ENCODE measurements at places on chromosomes 4 and X.

GRCh38 chr4:155234206-155234605 is 25.8 kb downstream of the NPY2R start:
- DNase-seq = no peak

DNA sequence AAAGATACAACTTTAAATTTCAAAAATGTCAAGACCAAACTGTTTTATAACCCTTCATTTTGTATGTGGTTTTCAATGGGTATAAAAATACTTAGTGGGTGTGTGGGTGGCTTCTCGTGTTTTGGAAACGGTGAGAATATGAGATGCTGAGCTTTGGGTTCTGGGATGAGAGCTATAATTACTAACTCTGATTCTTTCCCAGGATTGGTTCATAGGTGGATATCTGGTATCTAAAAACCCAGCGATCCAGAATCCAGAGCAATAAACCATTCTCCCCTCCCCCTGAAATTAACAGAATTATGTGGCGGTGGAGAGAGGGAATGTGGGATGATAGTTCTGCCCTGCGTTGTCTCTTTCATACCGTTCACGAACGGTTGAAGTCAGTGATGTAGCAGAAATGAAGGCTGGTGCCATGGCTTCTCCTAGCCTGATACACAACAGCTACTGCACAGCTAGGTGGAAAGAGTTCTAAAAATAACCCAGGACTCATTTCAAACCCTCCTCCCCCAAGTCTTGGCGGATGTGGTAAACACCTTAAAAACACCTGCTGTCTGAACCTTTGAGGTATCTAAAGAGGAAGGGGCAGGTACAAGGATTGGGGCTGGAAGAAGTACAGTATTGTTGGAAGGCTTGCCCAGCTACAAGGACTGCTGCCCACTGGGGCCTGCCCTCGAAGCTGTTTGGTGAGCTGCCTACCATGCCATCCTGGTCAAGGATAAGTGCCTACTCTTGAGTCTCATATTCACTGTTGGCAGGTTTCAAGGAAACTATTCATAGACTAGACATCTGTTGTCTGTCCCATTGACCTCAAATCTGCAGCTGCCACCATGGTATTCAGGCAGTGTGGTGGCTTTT is 44.5 kb downstream of the SEPTIN11 start:
- no peak for DNase-seq

- DNase-seq = no peak
Observed at GRCh38 chrX:57817302-57817701, 93.0 kb downstream of the ZXDA start.

- no peak for DNase-seq
Observed at GRCh38 chrX:126170720-126171119, 4.6 kb upstream of the DCAF12L2 start.

DNA sequence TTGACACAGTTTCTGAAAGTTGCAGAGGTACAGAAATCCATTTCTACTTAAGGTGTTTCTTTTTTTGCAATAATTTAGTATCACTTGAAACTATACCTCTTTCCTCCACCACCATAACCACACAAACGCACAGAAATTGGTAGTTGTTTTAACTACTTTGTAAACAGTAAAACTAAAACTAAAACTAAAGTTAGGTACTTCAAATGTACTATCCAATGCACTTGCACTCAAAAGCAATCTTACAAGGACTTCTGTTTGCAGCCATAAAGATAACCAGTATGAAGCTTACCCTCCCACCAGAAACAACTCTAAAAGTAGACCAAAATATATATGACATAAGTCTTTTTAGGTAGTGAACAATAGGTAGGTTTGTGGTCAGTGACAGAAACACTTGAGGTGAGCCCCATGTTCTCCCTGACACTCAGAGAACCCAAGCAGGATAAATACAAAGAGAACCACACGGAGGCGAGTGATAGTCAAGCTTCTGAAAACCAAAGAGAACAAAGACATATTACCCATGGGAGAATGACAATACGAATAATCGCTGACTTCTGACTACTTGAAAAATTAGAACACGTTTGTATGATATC is 72.2 kb upstream of the VBP1 start:
- no peak for DNase-seq

DNA sequence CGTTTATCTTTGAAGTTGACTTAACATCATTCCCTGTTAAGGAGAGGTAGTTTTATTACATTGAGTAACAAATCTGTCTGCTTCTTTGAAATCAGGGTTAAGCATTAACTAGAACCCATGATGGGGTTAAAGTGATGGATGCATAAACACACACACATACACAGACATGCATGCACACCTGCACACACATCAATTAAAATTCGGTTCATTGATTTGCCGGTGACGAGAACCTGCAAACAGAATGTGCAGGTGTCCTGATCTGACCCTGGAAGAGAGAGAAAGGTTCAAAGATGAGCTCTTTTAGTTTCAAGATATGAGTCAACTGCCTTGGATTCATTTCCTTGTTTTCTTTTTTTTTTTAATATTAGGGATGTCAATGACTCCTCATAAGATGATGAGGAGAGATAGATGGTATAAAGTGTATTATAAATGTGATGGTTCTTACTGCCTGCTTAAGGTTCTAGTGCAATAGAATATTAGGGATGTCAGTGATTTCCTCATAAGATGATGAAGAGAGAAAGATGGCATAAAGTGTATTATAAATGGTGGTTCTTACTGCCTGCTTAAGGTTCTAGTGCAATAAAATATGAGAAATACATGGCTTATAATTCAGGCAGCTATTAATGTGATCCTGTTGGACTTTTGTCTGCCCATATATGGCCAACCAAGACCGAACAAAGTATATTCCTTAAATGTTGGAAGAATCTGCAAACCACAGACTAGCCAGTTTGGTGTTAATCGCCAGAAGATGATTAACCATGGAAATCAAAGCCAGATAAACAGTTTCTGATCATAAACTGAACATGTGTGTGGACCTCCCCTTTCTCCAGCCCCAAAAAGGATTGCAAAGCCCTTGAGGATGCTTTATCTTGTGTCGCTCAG is 14.1 kb upstream of the CD99 start:
- DNase-seq = no peak

- DNase-seq = no peak
Observed at GRCh38 chr4:96170198-96170597, 330.3 kb downstream of the PDHA2 start.

DNA sequence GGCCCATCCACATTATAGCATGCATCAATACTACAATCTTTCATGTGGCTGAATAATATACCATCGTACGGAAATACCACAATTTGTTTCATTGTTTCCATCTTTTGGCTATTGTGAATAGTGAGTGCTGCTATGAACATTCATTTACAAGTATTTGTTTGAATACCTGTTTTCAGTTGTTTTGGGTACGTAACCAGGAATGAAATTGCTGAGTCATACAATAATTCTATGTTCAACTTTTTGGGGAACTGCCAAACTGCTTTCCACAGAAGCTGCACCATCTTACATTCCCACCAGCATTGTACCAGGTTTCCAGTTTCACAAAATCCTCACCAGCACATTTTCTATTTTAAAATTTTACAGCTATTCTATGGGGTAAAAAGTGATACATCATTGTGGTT is 28.5 kb upstream of the MANBA start:
- no peak for DNase-seq

GRCh38 chr4:140046543-140046942 is 107.4 kb downstream of the MAML3 start:
- DNase-seq = no peak

DNA sequence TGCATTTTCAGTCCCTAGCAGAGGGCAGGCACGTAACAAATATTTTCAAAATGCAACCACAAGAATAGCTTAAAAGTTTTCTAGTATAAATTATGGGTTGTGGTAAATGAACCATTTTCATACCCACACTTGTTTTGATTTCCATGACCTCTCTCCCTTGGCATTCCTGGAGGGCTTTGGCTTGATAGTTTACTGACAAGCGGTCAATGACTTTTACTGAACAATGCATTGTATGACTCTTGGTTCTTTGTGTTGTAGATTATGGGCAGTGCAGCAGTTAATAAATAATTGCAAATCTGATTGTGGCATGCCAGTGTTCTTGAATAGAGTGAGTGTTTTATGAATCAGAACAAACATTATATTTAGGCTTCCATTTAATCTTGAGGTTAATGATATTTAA is 285.2 kb upstream of the ARX start:
- no peak for DNase-seq

DNA sequence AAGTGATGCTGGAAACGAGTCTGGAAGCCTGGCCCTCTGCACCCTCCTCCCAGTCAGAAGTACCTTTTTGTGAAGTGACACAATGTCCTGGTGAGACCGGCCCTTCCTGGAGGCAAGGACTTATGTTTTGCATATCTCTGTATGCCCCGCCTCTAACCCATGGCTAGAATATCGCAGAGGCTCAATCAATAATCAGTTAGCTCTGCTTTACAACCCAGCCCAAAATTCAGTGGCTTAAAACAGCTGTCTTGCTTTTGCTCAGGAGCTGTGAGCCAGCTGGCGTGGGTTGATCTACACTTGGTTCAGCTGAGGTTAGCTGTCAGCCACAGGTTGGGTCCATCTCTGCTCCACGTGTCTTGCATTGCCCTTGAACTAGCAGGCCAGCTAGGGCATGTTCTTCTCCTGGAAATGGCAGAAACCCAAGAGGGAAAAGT is 98.8 kb upstream of the METTL14 start:
- no peak for DNase-seq

GRCh38 chrX:116246261-116246660 is 75.7 kb downstream of the AGTR2 start:
- DNase-seq = no peak

GRCh38 chr4:173252024-173252935 is 81.9 kb downstream of the HMGB2 start:
- no peak for DNase-seq

DNA sequence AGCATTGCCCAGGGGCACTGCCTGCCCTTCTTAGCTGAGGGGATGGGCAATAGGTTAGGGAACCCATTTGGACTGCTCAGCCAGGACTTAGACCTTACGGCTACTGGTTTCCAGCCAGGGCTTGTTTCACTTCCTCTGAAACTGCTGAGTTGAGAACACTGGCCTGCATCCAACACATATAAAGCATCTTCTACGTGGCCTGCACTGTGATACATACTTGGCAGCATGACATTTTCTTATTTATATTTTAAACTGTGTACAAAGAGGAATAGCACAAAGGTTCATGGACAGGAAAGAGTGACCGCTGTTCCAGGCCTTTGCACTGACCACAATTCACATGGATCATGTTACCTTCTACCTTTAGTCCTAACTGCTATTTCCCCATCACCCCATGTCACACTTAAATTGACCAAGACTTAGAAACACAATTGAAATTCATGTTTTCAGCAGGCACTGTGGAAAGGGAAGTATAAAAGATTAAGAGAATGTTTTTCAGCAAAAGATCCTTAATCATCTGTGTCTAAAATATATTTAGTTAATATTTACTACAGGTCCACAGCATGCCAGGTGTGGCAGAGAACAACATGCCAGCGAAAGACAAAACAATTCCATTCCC is 43.7 kb downstream of the NLGN4X start:
- DNase-seq = no peak

- DNase-seq = no peak
Observed at GRCh38 chr4:122689972-122690371, 42.5 kb upstream of the BBS12 start.

DNA sequence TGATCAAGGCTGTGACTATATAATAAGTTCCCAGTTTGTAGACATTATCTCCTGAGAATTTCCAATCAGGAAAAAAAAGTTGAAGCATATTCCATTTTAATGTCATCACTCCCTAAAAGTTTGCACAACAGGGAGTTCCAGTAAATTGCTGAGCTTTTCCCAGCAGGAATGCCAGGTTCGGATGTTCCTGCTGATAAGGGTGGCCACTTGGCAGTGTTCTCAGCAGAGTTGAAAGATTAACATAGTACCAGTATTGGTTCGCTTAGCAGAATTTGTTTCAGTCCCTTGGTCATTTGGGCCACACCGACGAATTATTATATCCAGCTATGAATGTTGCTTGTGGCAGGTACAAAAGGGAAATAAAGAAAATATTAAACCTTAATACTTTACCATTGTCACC is 5.2 kb upstream of the CXCL2 start:
- no peak for DNase-seq

- no peak for DNase-seq
Observed at GRCh38 chrX:119228512-119229252, 7.4 kb upstream of the PGRMC1 start.

All from activated CD8-positive, alpha-beta memory T cell treated with anti-CD3 and anti-CD28 coated beads for 1 hour (primary cell).